ENCODE measurements at places on chromosomes 5 and 9.

GRCh38 chr9:77127071-77127470, 50.3 kb upstream of the VPS13A start:
- DNase-seq = no peak

DNA sequence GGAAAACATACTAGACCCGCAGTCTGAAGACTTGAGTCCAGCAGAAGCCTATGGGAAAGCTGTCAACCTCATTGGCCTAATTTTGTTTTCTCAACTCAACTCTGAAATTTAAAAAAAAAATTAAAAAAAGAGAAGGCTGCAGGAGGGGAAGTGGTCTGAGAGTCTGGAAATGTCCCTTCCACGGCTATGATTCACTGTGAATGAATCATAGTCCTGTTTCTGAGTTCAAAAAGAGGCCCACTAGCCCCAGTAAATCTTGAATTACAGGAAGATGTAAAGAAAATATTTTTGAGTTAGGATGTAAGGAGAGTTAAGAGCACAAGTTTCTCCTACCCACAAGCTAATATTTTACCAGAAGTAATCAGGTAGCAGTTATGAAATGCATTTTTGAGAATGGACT, 565.5 kb upstream of the DMAC1 start:
- no peak for DNase-seq

- no peak for DNase-seq
These were observed 75.5 kb upstream of the PUM3 start for GRCh38 chr9:2919347-2919746.

GRCh38 chr5:150060471-150060870, 25.9 kb downstream of the CSF1R start:
- DNase-seq = no peak

- no peak for DNase-seq
These were observed 529.1 kb upstream of the SEMA6A start for GRCh38 chr5:117103703-117104102.

DNA sequence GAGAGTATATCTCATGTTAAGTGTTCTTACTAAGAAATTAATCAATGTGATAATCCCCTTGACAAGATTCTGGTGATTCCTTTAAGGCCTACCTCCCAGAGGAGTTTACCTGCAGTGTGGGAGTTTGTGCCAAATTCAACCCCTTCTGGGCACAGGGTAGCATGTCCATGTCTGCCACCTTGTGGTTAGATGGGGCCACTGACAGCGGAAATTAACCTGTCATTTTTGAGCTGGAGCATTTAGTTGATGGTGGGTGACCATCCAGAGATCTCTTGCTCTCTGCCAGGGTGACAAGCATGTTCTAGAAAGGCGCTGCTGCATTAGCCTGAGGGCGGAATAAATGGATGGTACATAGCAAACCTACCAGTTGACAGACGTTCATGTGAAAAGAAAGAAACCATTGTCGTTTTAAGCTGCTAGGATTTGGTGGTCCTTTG, 132.2 kb downstream of the FBXO4 start:
- no peak for DNase-seq

- DNase-seq = no peak
These were observed 44.3 kb downstream of the GHR start for GRCh38 chr5:42467572-42467971.

- DNase-seq = no peak
These were observed 174.0 kb downstream of the MAN2A1 start for GRCh38 chr5:109863752-109864151.

DNA sequence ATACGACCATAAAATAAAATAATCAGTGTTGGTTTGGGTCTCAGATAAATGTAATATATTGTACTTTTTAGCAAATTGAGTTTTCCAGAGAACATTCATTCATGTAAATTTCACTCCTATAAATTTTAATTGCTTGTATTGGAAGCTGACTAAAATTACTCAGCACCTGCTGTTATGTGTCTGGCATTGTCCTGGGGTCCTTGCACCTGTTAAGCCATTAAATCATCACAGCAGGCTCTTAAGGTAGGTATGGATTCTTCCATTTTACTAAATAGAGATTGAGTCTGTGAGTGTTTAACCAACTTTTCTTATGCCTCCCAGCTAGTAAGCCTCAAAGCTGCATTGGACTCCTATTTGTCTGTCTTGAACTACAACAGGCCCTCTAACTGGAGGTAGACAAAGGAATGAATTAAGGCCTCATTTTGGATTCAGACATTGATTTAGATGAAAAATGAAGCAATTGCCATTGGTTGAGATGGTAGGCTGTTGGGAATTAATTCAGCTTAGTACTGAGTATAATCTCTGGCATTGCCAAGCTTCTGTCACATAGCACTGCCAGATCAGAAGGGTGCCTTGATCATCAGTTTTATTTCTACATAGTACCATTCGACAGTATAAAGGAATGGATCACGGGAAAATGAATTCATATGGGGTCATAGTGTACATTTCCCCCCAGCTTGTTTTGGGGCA, 78.9 kb downstream of the PARP8 start:
- DNase-seq = no peak

DNA sequence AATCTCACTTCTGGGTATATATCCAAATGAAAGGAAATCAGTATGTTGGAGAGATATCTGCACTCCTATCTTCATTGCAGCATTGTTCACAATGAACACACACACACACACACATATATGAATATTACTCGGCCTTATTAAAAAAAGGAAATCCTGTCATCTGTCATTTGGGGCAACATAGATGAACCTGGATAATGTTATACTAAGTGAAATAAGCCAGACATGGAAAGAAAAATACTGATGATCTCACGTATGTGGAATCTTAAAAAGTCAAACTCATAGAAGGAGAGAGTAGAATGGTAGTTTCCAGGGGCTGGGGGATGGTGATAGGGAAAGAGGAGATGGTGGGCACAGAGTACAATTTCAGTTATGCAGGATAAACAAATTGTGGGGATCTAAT, 100.3 kb downstream of the EMB start:
- DNase-seq = no peak

DNA sequence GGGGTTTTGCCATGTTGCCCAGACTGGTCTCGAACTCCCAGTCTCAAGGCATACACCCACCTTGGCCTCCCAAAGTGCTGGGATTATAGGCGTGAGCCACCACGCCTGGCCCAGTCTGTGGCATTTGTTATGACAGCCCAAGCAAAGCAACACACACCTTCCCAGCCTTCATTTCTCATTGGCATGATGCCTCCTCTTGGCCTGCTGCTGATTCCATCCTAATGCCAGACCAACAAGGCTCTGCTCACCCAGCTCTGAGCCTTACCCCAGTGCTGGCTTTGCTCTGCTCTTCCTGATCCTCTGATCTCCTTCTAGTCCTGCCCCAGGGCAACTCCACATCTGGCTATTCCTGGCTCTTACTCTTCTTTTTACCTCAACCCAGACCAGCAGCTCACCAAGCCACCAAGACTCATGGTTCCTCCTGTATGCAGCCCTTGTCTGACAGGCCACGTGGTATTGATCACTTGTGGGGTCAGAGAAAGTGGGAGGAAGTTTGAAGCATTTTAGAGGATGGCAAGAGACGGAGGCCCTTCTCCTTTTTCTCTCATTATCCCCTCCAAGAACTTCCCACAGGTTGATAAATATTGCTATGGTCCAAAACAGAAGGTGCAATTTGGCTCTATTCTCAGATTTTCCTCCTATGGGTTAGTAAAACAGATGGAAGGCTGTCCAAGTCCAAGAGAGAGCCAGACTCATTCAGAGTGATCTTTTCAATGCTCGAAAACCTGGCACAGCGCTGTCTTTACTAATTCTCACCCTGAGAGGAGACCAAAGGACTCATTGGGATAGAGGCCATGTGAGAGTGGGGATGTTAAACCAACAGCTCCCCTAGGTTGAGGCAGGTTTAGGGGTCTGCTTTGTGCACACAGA, 958 bp downstream of the CD180 start:
- no peak for DNase-seq

DNA sequence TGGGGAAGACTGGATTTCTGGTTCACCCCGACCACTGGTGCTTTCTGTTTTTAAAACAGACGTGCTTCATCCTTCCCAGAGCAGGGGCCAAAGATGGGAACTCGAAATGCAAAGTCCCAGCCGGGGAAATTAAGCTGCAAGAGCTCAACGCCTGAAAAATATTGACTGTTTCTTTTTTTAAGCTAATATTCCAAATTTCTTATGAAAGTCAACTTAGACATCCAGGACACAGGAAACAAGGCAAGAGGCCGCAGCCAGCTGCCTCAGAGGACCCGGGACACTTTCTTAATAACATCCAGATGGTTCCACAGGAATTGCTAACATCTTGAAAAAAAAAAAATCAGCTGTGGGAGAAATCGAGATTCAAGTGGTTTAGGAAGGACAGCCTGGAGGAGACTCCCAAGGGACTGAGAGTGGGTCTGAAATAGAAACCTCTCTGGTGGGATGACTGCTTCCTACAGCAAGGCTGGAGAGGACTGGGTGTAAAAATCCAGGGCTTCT, 144.9 kb downstream of the FGF1 start:
- no peak for DNase-seq

DNA sequence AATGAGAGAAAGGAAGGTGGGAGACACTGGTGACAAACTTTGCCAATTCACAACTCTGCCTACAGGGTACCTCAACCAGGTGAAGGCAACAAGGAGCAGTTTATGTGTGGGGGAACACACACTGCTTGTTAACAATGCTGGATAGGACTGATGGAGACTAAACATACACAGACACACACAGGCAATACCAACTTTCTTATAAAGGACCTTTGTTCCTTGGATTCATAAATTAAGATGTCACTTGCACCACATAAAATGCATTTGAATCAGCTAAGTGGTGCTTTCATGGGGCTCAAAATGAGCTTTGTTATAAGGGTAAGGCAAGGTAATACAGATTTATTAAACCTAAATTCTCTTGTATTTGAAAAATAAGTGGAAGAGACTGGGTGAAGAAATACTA, 4.0 kb downstream of the TSTD2 start:
- DNase-seq = no peak

DNA sequence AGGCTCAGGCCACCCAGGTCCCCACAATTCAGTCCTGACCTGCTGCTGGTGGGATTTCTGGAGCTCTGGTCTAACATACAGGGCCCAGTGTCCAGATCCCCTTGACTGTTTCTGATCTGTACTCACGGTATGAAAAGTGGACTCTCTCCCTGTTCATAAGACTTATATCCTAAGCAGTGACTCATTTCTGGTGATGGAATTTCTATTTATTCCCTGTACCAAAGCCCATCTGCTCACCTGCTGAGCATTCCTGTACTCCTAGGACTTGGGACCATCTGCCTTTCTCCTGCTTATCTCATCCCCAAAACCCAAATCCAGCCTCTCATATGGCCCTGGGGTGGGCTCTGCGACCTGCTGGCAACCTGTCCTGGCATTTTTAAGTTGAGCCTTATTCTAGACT, 86.6 kb downstream of the APBA1 start:
- no peak for DNase-seq

DNA sequence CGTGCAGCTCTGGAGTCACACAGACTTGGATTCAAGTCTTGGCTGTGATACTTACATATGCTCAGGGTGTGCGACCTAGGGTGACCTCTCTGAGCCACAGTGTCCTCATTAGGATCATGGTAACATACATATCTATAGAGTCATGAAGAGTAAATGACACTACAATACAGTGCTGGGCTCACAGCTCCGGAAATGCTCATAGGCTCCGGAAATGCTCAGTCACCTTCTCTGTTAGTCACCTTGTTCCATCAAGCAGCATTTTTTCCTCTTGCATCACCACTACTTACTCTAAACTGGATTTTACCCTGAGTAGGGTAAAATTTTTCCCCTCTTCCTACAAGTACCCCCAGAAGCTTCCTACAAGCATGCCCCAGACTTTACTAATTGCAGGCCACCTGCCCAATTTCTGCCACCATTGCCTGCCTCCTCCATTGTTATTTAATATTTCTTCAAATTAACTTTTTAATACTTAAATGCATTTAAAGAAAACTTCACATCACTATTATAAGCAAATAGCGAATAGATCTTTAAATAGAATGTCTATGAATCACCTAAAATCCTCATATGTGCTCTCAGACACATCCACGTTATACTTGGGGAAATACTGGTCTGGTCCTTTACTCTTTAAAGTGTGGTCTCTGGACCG, 147.6 kb upstream of the SPRY4 start:
- no peak for DNase-seq

DNA sequence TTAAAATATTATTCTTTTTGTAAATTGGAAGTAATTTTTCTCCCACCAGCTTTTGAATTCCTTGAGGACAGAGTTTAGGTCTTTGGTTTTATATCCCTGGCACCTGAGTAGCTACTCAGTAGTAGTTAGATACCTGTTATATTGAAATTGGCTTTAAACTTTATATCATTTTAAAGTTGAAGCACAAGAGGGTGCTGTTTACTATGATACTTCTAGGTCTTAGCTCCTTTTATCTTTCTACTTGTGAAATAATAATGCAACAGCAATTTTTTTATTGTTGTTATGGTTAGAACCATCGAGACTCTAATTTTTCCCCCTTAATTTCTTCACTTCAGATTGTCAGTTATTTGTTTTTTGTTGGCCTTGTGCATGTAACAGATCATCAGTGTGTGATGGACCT, 46.3 kb downstream of the AP3S1 start:
- DNase-seq = no peak

- no peak for DNase-seq
These were observed 12.3 kb upstream of the SKP1 start for GRCh38 chr5:134189031-134189430.

- DNase-seq = no peak
These were observed 74.2 kb upstream of the FBXL7 start for GRCh38 chr5:15425766-15426165.

DNA sequence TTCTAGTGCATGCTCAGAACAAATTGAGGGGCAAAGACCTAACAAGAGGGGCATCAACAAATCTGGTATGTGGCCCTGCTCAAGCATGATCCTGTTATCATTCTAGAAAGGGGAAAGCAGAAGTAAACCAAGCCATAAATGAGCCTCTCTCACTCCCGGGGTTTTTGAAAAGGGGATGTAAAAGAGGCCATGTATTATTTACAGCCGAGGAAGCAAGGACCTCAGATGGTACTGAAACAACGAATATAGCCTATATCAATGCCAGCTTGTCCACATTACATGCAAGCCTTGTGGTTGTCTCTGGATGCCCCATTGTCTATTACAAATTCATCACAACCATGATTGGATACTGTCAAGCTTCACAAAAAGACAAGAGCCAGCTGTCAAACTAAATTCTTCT, 211.3 kb downstream of the DCP2 start:
- DNase-seq = no peak

GRCh38 chr9:32424616-32425015, 40.2 kb downstream of the ACO1 start:
- DNase-seq = no peak

- no peak for DNase-seq
These were observed 26.0 kb downstream of the SKP2 start for GRCh38 chr5:36177715-36178523.

- no peak for DNase-seq
These were observed 15.5 kb downstream of the RMI1 start for GRCh38 chr9:83996126-83996525.

Measured in esophagus squamous epithelium (tissue), 5 donors.